Stimulated activated CD8-positive, alpha-beta memory T cell treated with anti-CD3 and anti-CD28 coated beads, Interleukin-15, amount 100 ng/mL, for 48 hours (primary cell): ENCODE measurements at places on chromosomes 1 and 21.

GRCh38 chr1:183137782-183138181, 48.3 kb upstream of the LAMC2 start:
- no peak for DNase-seq

- no peak for DNase-seq
These were observed 6.2 kb upstream of the C1orf74 start for GRCh38 chr1:209790286-209791193.

DNA sequence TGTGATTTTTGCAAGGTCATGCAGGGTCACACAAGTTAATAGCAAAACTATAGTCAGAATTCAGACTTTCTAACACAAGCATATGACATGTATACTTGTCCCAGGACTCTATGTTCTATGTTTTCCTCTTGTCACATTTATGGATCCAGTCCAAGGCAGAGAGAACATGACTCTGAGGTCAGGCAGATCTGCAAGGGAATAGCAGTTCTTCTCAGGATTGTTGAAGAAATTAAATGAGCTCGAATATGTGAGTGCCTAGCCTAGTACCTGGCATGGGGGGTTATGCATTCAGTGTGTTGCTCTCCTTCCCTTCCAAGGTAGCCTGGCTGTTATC, 9.5 kb upstream of the RPTN start:
- DNase-seq = no peak

GRCh38 chr1:78136680-78137079, 90.9 kb downstream of the GIPC2 start:
- DNase-seq = no peak

DNA sequence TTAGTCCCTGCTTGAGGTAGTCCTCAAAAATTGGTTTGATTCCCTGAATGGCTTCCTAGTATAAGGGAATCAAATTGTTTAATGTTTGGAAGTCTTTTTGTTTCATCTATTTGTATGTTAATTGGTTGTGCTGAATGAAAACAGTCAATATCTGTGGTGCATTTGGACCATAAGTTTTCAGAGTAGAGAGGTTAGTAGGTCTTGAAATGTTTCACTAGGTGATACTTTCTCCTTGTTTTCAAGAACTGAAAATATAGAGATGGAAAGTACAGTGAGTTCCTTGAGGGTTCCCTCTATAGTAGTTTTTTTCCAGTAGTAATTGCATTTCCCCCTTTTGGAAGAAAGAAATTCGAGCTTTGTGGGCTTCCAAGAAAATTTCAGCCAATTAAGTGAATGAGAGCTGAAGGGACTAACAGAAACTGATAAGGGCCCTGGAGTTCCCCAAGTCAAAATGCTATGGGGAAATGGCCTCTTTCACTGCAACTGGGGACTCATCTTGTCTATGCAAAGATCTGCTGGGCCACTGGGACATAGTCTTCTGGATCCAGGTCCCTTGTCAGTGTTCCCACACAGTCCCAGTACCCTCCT, 18.6 kb upstream of the CEP350 start:
- no peak for DNase-seq

DNA sequence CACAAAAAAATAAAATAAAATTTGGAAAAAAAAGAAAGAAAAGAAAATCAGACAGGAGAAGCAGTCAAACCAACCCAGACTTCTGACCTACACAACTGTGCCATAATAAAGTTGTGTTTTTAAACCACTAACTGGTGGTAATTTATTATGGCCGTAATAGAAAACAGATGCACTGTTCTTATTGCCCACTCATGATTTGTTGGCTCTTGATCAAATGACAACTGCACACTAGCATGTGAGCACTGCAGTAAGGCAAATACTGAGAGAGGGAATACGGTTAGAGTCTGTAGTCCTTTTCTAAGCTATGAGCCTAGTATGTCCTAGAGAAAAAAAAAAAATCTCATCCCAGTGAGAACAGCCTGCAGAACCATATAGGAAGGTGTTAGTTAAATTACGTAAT, 61.2 kb upstream of the TNR start:
- no peak for DNase-seq

- DNase-seq = no peak
These were observed 117.3 kb upstream of the KLHDC7A start for GRCh38 chr1:18363436-18363835.

- DNase-seq = no peak
These were observed 5.5 kb upstream of the KLF17 start for GRCh38 chr1:44113095-44113609.

- DNase-seq = no peak
These were observed 971.7 kb upstream of the NCAM2 start for GRCh38 chr21:20026543-20026942.

- DNase-seq = no peak
These were observed 56.1 kb upstream of the SH3GLB1 start for GRCh38 chr1:86648255-86648654.

- no peak for DNase-seq
These were observed 565.2 kb upstream of the ADAMTS5 start for GRCh38 chr21:27532076-27532475.

GRCh38 chr1:93827633-93828366, 51.2 kb downstream of the DNTTIP2 start:
- DNase-seq = no peak

DNA sequence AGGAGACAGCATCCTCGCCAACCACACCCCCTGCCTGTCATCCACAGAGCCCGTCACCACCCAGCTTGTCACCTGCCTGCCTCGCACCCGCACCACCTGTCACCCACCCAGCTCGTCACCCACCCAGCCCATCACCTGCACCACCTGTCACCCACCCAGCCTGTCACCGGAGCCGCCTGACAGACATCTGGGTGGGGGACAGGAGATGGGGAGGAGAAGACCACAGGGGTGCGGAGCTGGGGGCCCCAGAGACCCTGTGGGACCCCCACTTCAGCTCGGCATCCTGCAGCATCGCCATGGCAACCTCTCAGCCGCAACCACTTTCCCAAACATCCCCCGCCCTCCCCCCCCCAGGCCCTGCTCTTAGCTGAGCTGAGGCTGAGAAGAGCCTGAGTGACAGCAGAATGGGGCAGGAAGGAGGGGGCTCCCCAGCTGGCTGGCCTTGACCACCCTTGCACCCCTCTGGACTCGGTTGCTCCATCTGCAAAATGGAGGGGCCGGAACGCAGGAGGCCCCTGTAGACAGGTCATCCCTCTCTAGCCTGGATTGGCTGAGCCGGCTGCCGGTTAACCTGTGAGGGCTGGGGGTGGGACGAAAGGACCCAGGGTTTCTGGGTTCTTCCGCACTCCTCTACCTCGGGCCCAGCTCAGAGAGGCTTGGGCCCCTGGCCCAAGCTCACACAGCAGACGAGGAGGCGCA, 11.6 kb downstream of the AHDC1 start:
- DNase-seq = no peak

DNA sequence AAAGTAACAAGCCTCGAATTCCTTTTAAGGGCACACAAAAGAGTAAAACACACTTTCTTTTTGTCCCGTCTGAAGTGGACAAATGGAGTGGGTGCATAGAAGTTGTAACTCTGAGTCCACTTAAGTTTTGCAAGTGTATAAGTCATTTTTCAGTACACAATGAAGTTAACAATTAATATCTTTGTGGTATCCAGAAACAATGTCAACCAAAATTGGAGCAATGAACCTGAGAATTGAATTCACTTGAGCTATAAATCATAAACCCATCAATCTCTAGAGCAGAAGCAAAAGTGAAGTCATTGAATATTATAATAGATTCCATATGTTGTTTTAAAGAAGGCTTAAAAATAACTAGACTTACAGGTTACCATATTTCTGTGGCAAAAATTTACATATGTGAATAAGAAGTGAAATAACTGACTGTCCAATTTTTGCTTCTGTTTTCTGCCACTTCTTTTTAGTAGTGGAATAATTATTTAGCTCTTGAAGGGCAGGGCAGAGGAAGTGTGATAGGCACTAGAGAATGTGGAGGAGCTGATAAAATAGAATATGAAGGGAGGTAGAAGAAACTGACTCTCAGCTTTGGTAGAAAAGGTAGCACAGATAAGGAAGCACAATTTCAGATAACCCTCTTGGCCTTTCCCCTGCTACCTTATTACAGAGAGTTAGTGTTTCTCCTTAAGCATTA, 73.9 kb upstream of the RGL1 start:
- DNase-seq = no peak

DNA sequence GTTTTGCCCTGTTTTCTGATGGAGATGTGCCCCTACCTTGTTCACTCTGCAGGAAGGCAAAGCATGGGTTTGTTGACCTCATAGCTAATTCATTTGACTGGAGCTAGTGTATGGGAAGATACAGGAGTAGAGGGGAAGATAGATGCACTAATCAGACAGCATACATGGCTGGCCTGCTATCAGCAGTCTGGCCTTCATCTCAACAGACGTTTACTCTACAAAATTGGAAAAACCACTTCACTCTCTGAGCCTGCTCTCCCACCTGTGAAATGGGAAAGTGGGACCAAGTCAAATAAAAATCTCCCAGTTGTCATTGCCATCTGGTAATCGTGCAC, 235.2 kb upstream of the RAB4A start:
- no peak for DNase-seq

DNA sequence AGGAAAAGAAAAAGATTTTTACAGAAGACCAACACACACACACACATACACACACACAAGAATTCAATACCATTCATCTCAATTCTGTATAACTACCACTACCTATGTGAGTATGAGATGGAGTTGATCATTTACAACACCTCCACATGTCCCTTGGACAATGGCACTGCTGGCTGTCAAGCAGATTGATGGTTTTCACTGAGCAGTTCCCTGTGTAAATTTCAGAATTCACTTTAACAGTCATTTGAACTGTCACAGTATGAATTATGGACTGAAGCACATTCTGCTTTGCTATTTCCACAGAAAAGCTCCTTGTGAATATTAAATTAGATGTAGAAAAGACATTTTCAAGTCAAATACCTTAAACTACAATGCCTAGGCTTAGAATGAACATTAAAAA, 14.3 kb downstream of the KCNT2 start:
- no peak for DNase-seq

DNA sequence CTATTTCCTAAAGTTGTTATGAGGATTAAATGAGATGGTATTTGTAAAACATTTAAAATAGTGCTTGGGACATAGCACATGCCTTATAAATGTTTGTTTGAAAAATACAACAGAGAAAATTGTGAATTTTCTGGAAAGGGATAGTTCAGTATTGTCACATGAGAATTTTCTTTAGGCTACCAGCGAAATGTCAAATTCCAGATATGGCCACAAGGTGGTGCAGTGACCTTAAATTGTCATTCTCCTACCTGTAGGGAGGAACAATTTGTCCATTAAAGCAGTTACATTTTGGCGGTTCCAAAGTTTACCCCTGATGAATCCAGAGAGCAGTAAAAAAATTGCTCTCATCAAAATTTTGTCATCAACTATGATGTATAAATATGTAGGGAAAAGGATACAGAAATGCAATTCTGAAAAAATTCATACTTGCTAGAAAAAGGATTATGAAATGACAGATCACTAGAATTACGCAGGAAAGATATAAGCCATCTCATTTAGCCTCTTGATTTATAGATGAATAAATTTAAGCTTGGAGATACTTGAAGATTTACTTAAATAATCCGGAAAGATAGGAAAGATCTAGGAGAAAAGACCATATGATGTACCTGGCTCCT, 50.2 kb upstream of the TSHB start:
- peak; percentile 19 for DNase-seq

GRCh38 chr1:233439721-233440120, 112.2 kb downstream of the MAP3K21 start:
- DNase-seq = no peak

- no peak for DNase-seq
These were observed 3.4 kb downstream of the DCST1 start for GRCh38 chr1:155037043-155037442.

DNA sequence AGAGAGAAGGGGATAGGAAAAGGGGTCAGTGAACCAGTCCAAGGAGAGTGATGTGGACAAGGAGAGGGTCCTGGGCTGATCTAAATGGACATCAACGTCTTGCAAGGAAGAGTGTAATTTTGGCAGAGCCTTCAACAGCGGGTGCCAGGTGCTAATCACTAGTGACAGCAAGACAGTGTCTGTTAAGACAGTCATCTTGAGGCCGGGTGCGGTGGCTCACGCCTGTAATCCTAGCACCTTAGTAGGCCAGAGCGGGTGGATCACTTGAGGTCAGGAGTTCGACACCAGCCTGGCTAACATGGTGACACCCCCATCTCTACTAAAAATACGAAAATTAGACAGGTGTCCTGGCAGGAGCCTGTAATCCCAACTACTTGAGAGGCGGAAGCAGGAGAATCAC, 12.2 kb upstream of the PADI6 start:
- DNase-seq = no peak

DNA sequence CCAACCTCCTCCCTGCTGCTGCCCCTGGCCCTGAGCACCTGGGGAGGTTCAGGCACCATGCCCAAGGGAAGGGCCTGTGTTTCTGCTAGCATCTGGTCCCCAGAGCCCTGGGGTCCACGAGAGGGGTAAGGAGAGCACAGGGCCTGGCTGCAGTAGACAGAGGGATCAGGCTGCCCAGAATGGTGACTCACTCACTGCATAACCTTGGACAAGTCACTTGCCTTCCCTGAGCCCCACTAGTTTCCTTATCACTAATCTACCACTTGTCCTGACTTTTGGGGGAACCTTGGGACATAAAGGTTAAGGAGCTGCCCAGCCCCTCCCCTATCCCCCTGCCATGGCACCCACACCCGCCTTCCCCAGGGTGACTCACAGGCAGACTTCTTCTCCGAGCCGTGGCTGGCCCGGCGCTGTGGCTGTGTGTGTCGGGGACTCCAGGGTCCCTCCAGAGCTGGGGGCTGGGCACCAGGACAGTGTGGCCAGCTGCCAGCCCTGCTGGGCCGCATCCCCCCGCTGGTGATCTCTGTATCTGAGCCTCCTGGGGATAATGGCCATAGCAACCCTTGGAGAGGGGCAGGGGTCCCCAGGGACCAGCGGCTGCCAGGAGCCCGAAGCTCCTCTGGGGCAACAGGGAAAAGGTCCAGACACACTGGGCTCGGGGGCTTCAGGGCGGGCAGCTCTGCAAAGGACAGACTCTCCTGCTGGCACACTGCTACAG, 4.0 kb downstream of the ARHGEF19 start:
- no peak for DNase-seq

DNA sequence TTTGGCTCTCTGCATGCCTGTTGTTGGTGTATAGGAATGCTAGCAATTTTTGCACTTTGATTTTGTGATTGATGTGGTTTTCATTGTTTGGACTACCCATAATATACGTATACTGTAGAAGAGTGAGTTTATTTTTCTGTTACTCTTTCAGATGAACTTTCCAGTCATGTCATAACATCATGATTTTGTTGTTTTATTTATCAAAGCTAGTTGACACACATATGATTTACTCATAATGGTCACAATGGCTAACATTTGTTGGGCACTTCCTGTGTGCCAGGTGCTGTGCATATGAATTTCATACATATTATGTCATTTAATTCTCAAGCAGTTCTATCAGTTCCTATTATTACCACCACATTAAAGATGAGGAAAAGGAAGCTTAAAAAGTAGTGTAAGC, 98.1 kb upstream of the GUCA2B start:
- DNase-seq = no peak
